ENCODE measurements at places on chromosomes 11 and 22.

- DNase-seq: no peak
These were observed 229.7 kb downstream of the CEP164 start for GRCh38 chr11:117557361-117557760.

- DNase-seq: no peak
These were observed 206.6 kb upstream of the SEZ6L start for GRCh38 chr22:25962711-25963110.

DNA sequence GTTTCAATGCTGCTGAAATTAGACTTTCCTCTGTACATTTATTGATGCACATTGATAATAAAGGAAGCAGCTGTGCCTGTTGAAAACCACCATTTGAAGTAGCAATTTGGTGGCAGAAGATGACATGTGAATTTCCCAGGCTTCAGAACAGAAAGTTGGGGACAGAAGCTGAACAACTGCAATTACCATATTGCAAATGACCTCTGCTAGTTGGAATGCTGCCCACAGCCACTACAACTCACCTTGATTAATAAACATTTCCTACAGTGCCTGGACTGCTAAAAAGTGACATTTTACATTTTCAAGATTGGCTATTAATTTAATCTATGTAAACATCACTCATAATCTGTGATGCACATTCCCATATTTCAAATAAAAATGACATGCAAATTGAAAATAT lies 208.6 kb downstream of the LUZP2 start:
- no peak for DNase-seq

DNA sequence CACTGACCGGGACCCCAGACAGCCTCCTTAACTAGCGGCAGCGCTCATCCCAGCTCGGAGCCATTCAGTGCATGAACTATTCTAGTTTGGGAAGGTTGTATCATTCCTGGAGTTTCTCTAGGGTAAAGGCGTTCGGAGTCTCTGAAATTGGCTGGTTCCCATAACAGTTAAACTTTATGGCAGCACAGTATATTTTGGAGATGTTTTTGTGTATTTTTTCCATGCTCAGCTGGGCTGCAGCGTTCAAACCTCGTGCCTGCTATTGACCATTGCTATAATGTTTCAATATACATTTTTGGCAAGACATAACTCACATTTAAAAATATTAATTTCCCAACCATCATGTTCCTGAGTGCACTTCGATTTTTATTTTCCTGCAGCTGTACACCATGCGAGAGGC lies 169.7 kb downstream of the ST3GAL4 start:
- no peak for DNase-seq

DNA sequence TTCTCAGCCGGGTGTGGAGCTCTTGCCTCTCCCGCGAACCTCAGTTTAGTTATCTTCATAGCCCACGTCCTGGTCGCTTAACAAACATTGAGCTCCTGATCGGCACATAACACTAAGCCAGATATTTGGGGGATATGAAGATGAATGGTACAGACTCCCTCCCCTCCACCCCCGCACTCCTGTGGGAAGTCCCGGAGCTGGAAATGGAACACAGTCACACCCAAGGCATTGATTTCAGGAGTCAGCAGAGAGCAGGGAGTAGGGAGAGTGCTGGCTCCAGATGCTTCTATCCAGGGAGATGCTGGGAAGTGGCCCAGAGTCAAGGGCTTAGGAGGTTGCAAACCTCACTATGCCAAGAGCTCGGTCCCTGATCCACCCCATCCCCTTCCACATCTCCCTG lies 26.1 kb upstream of the CABP7 start:
- no peak for DNase-seq

DNA sequence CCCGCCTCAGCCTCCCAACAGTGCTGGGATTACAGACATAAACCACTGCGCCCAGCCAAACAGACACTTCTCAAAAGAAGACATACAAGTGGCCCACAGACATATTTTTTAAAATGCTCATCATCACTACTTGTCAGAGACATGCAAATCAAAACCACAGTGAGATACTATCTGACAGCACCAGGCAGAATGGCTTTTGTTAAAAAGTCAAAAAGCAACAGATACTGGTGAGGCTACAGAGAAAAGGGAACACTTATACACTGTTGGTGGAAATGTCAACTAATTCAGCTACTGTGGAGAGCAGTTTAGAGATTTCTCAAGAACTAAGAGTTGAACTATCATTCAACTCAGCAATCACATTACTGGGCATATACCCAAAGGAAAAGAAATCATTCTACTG lies 67.0 kb downstream of the ARHGAP20 start:
- no peak for DNase-seq

DNA sequence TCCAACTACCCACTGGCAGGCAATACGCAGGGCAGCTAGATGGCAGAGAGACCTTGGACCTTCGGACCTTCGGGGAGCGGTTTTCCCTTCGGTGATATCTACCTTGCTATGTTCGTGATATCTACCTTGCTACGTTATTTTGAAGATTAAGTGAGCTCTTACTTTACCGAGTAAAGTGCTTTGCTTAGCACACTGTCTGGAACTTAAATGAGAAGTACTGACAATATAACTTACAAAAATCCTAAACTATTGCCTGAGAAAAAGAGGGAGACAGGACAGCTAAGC lies 1.0 kb upstream of the PRDM10 start:
- DNase-seq: no peak

DNA sequence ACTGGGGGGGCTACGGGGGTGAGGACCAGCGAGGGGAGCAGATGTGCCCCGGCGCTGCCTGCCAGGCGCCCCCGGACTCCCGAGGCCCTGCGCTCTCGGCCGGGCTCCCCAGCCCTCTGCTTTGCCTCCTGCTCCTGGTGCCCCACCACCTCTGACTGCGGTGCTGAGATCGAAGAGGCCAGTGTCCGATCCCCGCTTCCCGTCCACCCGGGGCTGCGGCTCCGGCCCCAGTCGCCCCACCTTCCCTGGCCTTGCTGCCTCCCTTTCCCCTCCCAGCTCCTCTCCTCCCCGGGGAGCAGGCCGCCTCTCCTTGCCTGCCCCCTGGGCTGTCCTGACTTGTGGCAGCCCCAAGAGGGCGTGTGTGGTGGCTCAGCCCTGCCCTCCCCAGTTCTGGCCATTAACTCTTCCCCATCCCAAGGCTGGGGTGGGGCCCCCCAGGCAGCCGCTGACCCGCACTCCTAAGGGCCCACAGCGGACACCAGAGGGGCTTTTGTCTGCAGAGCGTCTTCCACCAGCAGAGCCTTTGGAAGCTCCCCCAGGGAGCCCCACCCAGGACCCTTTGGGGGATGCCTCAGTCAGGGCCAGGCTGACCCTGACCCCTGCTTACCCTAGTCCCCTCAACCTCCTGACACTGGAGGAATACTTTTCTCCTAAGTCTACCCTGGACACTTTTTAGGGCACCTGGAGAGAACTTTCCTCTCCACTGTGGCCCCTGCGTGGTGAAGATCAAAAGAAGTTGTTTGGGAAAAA lies 16.6 kb downstream of the RTN4RL2 start:
- no peak for DNase-seq

GRCh38 chr11:70448983-70449567 lies 50.7 kb downstream of the CTTN start:
- DNase-seq: no peak

GRCh38 chr11:39651857-39652461 lies 1807.5 kb downstream of the LRRC4C start:
- no peak for DNase-seq

DNA sequence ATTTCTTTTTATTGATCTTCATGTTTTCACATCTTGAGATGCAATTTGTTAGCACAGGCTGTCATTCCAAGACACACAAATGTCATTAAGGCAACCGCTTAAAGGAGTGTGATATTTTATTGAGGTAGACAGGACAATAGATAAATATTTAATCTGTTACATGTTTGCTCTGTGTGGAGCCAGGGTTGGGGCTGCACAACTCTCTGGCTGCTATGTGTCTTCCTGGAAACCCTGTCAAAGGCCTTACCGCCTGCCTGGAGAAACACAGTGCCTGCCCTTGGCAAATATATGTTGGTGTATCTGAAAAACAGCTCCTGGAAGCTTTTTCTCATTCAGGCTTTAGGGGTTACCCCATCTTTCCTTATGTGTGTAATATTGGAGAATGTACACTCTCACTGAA lies 139.7 kb upstream of the TEAD1 start:
- no peak for DNase-seq

GRCh38 chr11:76665921-76666351 lies 4.6 kb downstream of the LRRC32 start:
- DNase-seq: no peak

DNA sequence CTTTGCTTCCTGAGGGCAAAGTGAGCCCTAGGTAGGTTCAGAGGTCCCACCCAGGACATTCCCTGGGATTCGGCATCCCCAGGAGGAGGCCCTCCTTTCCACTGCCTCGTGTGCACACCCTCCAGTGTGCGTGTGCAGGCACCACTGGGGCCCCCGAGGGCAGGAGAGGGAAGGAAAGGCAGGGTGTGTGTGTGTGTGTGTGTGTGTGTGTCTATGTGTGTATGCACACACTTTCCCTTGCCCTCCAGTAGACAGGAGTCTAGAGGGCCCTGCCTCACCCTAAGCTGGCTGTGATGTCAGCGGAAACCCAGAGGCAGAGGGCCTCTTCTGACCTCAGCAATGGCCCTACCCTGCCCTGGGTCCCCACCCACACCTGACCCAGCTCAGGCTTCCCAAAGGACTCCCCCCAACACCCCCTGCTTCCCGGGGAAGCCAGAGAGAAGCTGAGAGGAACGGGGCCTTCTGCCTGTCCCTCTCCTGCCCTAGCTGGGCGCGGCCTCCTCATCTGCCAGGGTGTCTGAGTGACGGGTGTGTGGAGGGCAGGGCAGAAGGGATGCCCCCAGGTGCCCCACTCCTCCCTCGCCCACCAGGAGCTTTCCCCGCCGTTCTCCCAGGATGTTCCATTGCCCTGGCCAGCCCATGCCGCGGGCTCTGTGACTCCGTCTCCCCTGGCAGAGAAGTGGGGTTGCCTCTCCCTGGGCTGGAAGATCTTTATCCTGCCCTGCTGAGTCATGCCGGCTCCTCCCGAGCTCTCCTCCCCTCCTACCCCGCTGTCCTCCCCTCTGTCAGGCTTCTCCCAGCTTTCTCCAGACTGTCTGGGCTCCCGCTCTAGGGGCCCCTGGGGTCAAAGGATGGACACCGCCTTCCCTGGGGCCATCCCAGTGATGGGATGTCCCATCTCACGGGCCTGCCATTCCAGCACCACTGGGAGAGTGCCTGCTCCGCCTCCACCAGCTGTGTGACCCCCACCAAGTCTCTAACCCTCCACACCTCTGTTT lies 6.0 kb upstream of the CLCF1 start:
- DNase-seq: no peak

DNA sequence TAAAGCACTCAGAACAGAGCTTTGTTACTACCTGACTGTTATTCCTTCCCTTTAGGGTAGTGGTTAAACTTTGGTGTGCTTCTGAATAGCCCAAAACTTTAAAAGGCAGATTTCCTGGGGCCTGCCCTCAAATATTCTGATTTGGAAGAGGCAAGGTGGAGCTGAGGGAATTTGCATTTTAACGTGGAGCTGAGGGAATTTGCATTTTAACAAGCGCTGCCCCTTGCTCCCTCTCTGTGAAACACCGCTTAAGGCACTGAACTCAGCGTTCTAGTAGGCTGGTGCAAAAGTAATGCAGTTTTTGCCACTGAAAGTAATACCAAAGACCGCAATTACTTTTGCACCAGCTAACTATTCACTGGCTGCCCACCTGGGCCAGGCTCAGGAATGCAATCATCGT lies 35.0 kb downstream of the TPST2 start:
- DNase-seq: no peak

DNA sequence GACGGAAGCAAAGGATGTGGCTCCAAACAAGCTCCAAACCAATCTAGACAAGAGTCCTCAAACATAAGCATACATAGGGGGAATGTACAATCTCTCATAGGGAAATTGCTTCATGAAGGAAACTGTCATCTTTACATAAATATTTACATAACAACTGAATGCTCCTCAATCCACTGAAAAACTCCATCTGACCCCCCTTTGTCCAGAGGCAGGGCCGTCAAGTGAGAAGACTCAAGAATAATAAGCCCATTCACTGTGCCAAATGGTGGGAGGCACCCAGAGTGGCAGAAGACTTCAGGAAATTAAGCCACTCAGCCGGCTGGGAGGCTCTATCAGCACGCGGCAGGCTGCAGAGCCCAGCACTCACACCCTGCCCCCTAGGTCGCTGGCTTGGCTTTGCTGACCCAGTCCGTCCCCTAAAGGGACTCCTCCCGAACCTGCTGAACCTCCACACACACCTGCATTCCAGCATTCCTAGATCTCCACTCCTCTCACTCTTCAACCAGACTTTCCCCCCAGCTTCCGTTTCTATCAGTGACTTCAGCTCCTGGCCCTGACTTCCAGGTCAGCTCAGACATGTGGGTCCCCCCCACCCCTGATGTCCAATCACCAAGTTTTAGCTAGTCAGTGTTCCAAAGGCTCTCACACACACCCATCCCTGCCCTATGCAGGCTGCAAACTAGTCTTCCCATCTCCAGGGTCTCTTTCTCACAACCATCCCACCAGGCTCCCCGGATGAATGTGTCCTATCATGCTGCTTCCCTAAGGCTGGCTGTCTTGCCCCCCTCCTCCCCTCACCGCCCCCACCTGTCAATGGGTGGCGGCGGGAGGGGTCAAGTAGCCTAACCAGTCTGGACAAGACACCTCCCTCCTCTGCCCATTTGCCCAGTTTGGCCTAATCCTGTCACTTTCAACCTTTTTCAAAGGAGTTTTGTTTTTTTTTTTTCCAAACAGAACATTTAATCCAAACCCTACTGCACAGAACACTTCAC lies 11.3 kb downstream of the VPS37C start:
- DNase-seq: no peak

DNA sequence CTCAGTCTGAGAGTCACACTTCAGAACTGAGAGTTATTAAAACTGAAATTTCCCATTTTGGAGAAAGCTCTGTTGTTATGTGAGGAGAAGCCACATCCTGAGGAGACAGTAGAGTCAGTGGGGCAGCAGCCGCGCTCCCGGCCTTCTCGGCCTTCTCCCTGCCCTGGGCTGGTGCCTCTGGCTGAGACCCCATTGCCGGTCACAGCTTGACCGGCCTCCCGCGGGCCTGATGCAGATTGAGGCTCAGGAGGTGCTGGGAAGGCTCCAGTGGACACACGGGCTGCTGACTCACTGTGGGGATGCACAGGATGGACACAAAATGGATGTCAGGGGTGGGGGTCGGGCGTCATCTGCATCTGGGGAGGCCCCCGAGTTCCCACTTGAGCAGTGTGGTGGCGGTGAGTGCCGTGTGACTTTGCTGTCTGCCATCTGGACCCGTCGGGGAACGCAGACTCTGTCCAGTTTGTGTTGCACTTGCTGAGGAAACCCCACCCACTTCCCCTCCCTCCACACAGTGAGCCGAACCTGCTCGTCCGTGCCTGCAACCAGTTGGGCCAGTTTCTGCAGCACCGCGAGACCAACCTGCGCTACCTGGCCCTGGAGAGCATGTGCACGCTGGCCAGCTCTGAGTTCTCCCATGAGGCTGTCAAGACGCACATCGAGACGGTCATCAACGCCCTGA lies 50.1 kb downstream of the MUC6 start:
- no peak for DNase-seq

DNA sequence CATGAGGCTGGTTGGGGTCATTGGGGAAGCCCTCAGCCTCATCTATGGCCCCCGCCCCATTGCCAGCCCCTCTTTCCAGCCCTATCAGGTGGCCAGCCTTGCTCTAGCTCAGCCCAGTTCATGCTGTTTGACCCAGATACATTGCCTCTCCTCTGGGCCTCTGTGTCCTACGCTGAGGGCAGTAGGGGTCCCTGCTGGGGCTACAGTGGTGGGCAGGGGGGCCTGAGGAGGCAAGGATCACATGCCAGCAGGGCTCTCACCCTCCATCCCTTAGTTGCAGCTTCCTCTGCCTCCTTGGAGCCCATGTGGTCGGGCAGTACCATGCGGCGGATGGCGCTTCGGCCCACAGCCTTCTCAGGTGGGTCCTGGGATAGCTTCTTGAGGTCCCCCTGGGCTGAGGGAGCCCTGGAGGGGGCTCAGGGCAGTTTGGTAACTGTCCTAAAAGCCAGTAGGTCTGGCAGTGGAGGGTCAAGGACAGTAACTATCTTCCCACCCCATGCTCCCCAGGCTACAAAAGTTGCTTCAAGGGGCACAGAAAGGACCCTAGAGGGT lies 19.2 kb downstream of the EMID1 start:
- no peak for DNase-seq

All from CD8-positive, alpha-beta memory T cell (primary cell).